ENCODE measurements at places on chromosomes 2 and 18.

DNA sequence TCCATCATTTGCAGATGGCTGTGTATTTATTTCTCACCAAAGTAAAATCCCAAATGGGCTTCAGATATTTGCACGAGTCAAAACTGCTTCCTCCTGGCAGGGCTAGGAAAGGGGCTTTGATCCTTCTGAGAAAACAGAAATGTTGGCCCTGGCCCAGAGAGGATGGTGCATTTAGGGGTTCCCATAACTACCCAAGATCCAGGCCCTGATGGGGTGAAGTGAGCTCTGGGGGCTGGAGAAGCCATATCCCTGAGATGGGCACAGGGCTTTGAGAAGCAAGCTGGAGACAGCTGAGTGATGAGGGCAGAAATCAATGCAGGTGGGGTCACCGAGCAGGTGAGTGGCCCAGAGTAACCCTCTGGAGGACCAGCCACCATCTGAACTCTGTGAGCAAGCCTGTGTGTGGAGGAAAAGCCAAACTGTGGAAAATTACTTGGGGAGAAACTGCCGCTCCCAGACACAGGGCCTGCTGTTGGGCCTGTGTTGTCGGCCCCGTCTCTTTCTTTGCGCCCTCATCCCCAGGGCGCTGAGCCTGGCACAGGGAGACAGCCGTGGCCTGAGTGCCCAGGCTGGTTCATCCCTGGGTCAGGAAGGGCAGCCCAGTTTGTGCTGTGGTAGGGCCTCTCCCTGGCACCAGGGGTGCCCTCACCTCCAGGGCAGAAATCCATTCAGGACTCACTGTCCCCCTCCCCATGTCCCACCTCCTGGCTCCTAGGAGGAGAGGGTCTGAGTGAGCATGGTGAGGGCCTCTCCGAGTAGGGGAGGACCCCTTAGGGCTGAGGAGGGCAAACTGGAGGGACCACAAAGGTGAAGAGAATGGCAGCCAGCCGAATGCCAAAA is 167.8 kb upstream of the HAAO start:
- no peak for DNase-seq

DNA sequence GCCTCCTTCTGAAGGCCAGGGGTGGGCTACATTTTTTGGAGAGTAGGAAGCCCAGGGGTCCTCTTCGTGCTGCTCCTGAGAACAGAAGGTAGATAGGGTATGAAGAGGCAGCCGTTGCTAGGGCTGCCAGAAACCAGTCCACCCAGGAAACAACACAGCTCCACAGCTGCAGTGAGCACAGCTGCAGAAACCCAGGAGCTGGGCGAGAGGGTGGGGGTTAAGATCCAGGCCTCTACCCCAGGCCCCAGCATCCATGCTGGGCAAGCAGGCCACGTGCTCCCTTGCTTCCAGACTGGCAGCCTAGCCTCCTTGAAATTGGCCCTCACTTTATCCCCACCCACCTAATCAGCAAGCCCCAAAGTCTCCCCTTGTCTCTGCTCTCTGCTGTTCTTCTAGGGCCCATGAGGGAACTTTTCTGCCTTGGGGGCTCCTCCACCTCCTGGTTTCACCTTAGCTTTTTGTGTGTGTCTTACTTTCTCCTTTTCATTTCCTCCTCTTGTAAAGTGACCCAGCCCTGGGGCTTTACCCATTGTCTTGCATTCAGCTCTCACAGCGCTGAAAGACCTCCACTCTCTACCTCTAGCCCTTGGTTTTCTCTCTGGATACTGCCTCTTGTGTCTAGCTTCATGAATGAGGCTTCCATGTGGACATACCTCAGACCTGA is 30.7 kb downstream of the STON1 start:
- DNase-seq: no peak

DNA sequence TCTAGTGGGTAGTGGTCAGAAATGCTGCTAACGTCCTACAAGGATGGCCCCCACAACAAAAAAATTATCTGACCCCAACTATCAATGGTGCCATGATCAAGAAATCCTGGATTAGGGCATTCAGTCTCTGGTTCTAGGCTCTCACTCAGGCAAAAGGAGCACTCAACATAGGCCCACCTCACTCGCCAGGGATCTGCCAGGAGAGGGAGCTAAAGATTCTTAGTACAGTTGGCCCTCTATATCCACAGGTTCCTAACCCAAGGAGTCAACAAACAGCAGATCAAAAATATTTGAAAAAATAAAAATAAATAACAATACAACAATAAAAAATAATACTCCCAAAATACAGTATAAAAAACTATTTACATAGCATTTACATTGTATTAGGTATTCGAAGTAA is 10.0 kb downstream of the SLC4A5 start:
- DNase-seq: no peak

GRCh38 chr2:21165350-21165749 is 41.6 kb downstream of the TDRD15 start:
- DNase-seq: no peak

- DNase-seq: no peak
Observed at GRCh38 chr18:3855966-3856365, 406.0 kb downstream of the TGIF1 start.

DNA sequence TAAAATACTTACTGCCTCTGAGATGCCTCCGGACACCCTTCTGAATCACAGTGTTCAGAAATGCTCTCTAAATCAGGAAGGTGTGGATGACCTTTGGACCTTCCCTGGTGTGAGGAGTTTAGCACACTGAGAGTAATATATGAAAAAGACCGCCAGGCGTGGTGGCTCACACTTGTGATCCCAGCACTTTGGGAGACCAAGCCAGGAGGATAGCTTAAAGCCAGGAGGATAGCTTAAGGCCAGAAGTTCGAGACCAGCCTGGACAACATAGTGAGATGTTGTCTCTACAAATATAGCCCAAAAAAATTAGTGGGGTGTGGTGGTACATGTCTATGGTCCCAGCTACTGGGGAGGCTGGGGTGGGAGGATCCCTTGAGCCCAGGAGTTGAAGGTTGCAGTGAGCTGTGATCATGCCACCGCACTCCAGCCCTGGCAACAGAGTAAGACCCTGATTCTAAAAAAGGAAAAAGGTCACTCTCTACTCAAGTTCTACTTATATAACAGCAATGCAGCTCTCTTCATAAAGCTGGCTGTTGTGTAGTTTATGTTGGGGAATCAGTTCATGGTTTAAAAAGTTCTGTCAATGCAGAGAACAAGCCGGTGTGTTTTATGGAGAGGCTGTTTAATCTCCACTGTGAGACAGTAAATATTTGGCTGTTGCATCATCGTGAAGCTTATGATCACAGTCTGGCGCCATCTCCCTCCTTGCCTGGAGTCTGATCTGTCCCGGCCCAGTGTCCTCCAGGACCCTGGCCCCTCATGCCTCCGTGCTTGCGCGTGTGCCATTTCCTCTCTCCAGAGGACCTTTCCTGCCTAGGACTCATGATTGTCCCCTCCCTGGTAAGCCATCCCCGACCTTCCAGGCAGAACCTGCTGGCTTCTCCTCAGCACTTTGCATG is 184.5 kb downstream of the FAM210A start:
- no peak for DNase-seq

GRCh38 chr2:241274127-241274526 is 41.3 kb downstream of the HDLBP start:
- no peak for DNase-seq

- DNase-seq: no peak
Observed at GRCh38 chr18:46253498-46253897, 149.3 kb downstream of the HAUS1 start.

DNA sequence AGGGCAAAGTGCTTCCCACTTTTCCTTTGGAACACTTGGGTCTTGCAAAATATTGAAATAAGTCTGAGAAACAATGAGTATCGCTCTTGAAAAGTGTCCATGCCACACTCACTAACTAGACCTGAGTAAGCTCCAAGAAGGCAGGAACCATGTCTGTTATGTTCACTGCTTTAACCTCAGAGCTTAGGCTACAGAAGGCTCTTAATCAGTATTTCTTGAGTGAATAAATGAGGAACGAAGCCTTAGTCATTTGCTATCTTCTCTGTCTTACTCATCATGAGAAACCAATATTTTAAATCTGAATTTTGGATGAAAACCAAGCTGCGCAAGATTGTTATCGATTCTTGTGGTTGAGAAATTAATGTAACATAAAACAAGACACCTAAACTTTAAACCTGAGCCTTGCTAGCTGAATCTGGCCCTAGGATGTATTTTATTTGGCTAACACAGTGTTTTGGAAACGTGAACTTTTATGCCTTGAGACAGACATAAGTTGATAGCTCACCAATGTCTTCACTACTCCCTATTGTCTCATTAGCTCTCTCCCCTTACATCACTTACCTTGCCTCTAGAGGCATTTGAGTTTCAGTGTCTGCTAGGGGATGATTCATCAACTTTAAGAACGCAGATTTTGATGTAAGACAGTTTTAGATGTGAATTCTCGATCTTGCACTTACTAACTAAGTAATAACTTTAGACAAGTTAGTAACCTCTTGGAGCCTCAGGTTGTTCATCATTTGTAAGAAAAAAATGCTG is 392.8 kb upstream of the MEIS1 start:
- DNase-seq: no peak

DNA sequence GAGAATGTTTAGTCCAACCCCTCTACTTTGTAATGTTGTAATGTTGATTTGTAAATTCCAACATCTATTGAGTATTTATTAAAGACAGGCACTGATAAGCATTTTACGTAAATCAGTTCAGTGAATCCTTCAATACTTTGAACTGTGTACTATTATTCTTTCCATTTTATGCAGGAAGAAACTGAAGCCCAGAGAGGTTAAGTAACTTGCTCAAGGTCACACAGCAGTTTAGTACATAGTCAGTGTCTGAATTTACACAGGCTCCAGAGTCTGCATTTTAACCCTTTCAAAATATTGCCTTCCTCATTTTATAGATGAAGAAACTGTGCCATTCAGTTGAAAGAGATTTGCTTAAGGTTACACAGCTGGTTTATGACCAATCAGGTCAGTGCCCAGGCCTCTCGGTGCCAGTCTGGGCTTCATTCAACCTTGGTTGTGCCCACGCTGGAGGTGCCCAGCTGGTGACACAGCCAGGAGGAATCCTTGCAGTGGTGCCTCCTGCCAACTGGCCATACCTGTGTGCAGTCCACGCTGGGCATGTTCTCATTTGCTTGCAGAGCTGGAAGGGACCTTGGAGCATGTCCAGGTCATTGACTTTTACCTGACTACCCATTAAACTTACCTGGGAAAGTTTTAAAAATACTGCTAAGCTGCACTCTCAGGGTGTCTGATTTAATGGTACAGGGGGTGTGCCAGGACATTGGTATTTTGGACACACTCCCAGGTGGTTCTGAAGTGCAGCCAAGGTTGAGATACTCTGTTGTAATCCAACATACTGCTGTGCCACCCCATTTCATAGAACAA is 74.3 kb upstream of the CYRIA start:
- DNase-seq: no peak

DNA sequence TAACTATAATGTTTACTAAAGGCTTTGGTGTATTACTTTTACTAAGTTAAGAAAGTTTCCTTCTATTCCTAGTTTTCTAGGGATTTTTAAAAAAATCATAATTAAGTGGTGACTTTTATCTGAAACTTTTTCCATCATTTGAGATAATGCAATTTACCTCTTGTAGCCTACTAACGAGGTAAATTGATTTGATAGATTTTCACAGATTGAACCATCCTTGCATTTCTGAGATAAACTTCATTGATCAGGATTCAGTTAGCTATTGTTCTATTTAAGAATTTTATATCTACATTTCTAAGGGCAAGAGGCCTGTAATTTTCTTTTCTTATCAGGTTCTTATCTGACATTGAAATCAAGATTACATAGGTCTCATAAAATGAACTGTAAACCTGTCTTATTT is 178.1 kb downstream of the MIB1 start:
- DNase-seq: no peak

DNA sequence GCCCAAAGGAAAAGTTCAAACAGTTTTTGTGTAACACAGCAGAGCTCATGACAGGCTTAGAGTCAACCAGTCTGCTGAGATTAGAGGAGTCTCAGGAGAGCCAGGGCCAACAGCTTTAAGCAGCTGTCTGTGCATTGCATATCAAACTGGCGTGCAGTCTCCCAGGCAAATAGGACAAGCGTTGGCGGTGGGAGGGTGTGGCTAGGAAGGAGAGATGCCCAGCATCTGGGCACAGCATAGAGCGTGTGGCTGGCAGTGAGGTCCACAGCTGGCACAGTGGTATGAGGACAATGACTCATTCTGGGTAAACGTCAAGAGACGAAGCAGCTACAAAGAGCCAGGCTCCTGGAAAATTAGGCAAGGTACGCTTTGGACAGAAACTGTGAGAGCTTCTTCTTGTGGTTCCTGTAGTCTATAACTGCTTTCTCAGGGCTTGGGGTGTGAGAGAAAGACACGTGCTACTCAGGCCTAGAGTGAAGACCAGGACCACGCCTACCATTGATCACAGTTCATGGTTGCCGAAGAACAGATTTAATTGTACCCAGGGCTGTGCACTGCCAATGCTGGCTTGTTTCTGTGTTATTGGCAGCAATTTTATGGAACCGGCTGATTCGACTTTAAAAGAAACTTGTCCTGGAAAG is 14.8 kb downstream of the ZAP70 start:
- DNase-seq: no peak

DNA sequence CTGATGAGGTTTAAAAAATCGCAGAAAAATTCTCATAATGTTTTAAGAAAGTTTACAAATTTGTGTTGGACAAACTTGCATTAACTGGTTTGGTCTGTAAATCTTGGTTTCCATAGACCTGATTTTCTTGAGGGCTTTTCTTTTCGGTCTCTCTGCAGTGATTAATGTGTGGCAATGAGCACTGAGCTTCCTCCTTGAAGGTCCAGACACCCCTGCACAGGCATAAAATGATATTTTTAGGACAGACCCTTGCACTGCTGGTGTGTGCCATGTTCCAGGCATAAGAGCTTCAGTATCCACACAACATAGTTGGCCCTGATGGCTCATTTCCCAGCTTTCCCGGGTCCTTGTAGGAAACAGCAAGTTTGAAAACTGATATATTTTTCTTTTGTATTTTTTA is 33.7 kb downstream of the MRPL33 start:
- DNase-seq: no peak

DNA sequence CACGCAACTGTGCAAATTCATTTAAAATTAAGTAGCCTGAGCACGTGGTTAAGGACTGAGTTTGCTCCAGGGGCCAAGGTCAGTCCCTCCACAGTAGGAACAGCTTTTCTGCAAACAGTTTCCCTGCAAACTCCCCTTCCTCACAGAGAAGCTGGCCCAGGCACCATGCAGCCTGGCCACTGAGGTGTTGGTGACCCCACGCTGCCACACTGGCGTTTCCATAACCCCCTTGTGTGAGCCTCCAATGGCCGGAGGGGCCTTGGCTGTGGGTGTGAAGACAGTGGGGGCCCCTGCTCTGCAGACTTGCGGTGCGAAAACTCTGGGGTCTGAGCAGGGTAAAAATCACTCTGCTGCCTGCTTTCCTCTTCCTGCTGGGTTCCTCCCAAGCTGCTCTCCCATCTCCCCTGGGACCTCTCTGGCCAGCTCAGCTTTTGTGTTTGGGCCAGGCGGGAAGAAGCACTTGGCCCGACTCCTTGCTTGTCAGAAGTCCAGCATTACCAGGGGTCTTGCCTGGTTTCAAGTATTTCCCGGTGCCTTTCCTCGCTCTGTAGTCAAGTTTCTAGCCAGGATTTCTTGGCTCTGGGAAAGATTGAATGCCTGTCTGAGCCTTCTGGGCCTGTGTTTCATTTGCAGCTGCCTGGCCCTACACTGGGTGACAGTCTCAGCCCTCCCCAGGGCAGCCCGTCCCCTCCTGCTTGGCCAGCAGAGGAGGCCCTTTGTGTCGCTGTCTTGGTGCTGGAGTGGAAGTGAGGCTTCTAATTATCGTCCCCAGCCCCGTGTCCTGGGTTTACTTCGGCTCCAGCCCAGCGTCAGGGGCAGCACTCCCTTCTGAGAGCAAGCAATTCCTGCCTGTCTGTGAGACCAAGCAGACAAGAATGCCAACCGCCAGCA is 131.4 kb upstream of the SLC1A4 start:
- no peak for DNase-seq

- no peak for DNase-seq
Observed at GRCh38 chr2:132557694-132558093, 112.3 kb downstream of the LYPD1 start.

GRCh38 chr2:164066095-164066494 is 330.3 kb upstream of the FIGN start:
- no peak for DNase-seq
